Naive B cell (primary cell): ENCODE measurements at places on chromosomes 4 and X.

DNA sequence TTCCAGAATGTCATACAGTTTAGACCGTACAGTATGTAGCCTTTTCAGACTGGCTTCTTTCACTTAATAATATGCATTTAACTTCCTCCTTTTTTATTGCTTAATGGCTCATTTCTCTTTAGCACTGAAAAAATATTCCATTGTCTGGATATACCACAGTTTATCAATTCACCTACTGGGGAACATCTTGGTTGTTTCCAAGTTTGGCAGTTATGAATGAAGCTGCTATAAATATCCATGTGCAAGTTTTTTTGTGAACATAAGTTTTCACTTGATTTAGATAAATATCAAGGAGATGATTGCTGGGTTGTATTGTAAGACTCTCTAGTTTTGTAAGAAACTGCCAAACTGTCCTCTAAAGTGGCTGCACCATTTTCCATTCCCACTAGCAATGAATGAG is 375.5 kb downstream of the PCDH18 start:
- DNase-seq = no peak

- no peak for DNase-seq
These were observed 125.4 kb downstream of the AMMECR1 start for GRCh38 chrX:110192516-110192915.

GRCh38 chr4:132218406-132218805 is 930.7 kb upstream of the PCDH10 start:
- DNase-seq = no peak

GRCh38 chr4:175562542-175562941 is 249.5 kb downstream of the GPM6A start:
- no peak for DNase-seq

- DNase-seq = no peak
These were observed 60.1 kb downstream of the GRIA2 start for GRCh38 chr4:157280673-157281072.

GRCh38 chr4:24211856-24212255 is 322.0 kb upstream of the PPARGC1A start:
- DNase-seq = no peak

DNA sequence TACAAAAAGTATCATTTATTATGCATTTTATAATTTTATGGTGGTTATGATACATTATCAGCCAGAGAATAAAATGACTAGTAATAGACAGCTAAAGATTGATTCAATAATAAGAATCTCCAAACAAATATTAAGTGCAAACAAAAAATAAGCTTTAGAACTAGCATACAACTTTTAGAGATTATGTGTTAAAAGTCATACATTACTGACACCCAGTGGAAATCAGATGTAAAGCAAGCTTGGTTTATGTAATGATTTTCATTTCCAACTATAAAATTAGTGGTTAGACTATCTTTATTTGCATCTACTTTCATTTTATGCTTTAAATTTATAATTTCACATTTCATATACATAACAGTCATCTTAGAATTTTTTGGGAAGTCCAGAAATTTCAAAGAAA is 57.7 kb downstream of the IL13RA2 start:
- no peak for DNase-seq

DNA sequence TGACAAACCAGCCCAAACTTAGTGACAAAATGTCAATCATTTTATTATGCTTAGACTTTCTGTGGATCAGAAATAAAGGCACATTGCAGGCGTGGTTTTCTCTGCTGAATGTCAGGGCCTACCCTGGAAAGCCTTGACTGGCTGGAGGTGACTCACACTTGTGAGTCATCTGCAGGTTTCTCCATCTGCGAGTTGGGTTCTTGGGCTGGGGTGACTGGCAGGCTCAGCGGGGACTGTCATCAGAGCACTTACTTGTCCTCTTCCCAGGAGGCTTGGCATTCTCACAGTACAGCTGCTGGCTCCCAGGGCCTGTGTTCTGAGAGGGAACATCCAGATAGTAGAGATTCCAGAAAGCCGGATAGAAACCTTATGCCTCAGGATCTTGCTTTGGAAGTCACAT is 153.8 kb upstream of the AGA start:
- no peak for DNase-seq

DNA sequence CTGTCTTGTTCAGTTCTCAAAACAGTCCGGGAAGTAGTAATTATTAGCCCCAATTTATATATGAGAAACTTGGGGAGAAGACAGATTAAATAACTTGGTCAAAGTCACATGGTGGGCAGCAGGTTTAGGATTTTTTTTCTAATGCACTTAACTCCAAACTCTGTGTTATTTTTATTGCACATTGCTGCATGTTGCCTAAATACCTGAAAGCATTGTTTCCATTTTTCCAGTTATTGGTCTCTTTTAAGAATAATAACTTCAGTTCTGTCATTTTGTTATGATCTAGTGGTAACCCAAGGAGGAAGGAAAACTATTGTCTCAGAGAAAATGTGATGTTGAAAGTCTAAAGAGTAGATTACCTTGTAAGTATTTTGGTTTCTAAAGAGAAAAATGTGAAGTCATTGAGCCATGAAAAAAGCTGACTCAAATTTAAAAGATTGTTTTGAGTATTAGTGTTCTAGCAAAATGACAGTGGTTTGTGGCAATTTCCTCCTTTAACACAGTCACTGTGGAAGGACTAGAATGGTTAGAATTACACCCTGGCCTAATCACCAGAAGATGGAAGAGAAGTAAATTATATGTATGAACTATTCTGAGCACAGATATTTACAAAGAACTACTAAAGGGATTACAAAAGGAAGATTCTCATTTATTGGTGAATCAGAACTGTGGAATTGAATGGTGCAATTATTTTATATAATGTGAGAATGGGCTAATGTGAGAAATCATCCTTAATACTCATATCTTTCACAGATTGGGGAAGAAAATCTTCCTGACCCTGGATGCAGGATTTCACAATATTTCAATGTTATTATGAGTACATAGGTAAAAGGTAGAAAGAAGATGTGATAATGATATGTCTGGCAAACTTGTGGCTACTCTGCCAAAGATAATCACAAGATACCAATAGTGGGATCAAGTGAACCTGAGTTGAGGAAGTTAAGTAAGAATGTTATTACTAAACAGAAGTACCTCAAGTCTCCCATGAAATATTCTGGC is 21.7 kb upstream of the CXCL8 start:
- no peak for DNase-seq

DNA sequence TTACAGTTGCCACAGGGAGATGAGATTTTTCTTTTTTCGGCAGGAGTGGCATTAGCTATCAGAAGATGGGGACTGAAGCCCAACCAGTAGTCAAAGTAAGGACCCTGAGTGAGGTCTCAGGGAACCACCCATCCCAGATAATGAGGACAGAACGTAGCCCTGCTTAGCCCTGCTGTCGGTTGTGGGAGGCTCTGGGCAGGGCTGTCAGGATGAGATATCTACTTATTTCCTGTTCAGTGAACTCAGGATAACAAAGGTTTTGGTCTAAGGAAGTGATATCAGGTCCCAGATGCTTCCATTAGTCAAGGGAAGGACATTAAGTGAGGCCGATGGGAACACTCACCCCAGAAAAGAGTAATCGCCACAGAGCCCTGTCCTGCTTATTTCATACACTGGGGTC is 2.3 kb downstream of the MAGEB16 start:
- DNase-seq = no peak

- DNase-seq = no peak
These were observed 66.5 kb downstream of the AR start for GRCh38 chrX:67610282-67610681.

DNA sequence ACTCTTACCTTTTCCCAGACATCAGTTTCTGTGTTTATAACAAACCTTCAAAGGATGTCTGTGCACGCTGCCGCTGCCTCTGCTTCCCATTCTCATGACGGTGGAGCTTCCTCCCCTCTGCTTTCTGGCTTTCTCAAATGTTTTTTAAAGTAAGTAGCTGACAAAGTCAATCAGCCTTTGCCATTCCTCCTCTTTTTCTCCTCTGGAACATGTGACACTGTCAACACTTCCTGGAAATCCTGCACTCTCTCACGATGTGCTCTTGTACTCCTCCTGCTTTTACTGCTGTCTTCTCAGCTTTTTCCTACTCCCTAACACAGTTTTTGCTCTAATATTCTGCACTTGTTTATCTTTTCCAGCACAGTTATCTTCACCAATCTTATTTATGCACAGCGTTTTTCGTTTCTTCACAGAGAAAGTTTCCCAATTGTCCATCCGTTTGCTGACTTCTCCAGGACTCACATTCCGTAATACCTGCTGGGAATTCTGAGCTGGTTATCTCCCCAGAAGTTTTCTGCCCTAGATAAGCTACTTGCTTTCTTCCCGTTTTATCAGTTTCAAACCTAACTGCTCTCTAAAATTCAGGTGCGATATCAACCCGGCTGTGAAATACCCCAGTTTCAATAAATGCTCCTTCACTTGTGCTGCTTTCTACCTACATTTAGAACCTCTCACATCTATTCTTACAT is 465.6 kb upstream of the AGA start:
- no peak for DNase-seq

DNA sequence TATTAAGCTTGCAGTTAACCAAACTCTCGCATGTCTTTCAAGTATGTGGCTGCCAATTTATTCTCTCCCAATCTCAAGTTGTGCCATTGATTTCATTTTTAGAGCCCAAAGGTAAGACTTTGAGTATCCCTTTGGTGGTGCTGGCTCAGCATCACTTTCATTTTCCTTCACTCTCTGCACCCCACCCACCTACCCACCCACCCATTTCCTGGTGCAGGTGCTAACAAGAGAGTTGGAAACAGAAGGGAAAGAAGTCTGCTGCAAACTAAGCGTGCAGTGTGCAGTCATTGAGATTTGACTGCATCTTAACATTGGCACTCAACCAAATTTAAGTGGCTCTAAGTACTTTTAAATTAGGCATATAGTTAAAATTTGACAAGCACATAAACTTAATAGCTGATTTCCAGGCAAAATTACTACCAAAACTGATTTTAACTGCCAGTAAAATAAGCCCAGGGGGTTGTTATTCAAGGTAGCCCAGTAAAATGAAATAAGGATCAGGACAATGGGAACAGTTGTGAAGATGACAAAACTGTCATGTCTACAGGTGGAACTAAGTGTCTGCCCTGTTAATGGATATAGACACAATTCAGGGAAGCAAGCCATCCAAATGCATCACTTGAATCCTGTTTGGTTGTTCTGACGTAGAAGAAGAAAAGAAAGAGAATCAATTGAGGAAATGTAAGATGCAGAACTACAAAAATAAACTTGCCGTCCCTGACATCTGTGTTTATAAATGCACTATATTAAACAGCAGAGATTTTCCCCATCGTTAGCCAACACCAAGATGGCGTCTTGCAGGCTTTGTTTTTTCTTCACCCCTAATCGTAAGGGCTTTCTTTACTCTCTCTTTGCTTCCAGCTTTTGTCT is 184.2 kb downstream of the KDR start:
- no peak for DNase-seq

- no peak for DNase-seq
These were observed 37.1 kb downstream of the MAB21L2 start for GRCh38 chr4:150619042-150619441.

GRCh38 chr4:153514001-153514526 is 47.9 kb downstream of the TMEM131L start:
- no peak for DNase-seq

DNA sequence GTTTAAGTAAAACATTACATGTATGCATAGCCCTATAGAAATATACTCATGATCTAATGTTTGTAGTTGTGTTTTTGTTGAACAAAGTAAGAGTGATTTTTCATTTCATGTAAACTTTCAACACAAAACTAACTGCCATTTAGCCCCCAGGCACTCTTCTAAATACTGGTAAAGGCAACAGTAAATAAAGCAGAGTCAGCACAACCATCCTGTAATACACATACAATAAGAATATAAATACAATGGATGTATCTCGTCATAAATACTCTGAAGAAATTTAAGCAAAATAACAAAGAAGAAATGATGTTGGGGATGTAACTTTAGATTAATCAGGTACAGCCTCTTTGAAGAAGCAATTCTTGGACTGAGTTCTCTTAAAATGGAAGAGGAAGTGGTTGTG is 821.2 kb downstream of the ARAP2 start:
- DNase-seq = no peak
